ENCODE measurements at places on chromosomes 2 and 18. TPM values are rescaled to one million over a fixed set of nuclear protein-coding genes. Genes with fewer than 3 reads are reported as not detected.

ZAP70 gene
- total RNA-seq, result 0.82 TPM

DNER gene
- not detected for total RNA-seq

CCNT2 gene
- 42.9 TPM for total RNA-seq

DNA sequence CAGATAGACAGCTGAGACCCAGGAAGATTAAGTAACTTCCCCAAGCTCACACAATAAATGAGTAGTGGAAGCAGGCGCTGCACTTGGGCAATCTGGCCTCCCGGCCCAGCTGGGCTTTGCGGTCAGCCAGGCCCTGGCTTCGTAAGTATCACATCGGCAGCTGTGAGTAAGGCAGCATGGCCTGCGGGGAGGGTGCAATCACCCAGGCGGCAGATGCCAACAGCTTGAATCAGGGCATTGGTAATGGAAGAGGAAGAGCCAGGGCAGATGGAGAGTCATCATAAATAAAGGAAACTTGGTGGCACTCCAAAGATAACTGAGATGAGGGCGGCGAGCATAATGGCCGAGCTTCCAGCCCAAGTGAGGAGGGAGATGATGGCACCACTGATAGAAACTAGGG lies 217.9 kb upstream of the PID1 start:
- no peak for DNase-seq

- no peak for DNase-seq
These were observed 205.8 kb downstream of the SPAG16 start for GRCh38 chr2:213490087-213490486.

- DNase-seq, result no peak
These were observed 266.7 kb downstream of the ATAD2B start for GRCh38 chr2:23660237-23660636.

- DNase-seq, result no peak
These were observed 10.9 kb upstream of the GPC1 start for GRCh38 chr2:240424341-240425235.

DNA sequence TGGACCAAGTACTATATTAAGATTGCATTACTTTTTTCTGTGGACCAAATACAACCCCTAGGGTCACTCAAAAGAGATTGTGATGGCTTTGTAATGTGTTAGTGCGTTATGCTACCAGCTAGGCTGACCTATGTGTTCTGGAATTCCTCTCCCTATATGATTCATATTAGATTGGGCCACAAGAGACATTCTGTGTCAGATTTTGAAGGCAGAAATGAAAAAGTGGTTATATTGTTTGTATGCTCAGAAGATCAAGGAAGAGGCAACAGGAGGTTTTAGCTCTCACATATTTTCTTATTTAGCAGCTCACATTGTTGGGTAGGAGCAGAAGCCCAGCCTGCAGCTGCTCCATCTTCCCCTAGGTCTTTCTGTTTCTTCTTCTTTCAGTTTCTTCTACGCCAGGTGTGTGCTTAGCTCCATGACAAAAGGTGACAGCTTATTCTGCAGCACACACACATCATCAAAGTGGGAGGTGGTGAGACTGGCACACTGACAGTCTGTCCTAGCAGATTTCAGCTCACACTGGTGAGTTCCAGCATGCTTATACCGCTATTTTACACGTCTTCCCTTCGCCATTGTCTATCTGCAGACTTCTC lies 156.8 kb upstream of the UBE2E3 start:
- DNase-seq, result no peak

Measured in Caco-2 (cell line).